ENCODE measurements at places on chromosomes 1 and 21.
A peak's percentile ranks its signal among the peaks of the same experiment; 100 is the strongest.

DNA sequence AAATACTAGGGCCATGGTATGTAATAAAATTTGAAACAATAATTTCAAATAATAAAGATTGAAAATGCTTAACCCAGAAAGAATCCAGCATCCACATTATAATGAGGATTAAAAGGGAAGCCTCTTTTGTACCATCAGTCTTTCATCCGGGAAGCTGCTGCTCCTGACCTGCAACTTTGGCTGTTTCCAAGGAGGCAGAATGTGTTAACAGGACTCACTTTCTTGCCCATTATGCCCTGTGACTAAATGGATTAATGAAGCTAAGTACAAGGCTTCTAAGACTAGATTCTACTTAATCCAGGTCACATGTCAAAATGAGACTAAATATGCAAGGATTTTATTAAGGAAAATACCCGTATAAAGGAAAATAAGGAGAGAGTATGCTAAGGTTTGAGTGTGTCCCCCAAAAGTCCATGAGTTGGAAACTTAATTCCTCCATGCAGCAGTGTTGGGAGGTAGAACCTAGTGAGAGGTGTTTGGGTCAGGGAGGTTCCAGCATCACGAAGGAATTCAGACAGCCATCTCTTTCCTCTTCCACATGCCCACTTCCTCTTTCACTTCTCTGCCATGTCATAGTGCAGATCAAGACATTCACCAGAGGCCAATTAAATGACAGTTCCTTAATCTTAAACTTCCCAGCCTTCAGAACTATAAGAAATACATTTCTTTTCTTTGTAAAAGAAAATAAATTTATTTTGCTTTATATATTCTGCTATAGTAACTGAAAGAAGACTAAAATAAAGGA lies 27.7 kb downstream of the FMO2 start:
- DNase-seq: no peak

- no peak for DNase-seq
These were observed 864.0 kb downstream of the KCNT2 start for GRCh38 chr1:195744256-195744655.

DNA sequence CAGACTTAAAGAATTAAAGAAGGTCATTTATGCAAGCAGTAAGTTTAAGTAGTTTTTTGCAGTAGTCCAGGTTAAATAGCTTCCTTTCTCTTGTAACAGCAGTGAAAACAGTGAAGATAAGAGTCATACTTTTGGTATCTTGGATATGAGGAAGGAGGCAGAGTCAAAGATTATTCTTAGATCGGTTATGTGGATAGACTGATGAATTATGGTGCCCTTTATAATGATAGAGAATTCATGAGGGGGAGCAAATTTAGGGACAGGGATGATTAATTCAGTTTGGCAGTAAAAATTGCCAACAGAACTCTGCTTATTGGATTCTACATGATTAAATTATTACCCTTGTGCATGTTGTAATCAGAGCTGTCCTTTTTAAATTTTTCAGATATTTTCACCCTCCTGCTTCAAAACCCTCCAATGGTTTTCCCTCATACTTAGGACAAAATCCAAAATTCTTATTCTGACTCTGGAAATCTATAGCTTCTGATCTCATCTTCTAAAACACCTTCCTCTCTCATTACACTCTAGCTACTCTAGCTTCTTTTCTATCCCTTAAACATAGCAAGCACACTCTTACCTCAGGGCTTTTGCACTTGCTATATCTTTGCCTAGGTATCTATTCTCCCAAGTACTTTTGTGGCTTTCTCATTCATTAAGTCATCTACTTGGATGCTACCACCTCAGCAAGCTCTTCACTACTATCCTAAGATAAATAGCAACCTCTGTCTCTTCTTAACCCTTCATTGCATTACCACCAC lies 79.8 kb downstream of the PKN2 start:
- DNase-seq: peak; percentile 55

DNA sequence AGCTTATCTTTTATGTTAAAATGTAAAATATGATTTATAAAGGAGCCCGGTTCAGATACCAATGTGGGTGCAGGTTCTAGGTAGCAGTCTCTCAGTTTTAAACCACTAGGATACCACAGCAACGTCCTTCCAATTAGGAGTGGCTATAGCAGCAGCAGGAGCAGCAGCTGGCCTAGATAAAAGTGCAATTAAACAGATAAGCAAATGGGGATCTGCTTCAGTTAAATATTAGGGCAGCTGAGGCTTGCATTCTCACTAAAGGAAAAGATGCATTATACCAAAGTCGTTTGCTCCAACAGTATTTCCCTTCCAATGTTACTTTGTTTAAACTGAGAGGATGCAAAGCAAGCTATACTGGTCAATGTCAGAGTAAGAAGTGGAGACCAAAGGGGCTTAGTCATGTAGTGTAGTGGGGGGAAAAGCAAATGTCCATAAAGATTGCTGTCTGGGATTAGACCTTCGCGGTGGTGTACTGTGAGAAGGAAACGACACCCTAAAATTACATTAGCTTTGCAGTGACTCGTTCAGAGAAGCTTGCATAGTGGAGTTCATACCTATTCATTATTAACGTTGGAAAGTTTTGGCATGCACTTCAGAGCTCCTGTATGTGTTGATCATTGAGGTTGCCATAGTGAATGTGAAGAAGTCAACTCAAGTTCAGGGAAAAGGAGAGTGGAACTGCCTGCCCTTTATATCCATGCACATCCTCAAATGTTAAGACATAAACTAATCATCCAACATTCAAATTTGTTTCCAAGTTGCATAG lies 272.2 kb downstream of the VAV3 start:
- DNase-seq: no peak

DNA sequence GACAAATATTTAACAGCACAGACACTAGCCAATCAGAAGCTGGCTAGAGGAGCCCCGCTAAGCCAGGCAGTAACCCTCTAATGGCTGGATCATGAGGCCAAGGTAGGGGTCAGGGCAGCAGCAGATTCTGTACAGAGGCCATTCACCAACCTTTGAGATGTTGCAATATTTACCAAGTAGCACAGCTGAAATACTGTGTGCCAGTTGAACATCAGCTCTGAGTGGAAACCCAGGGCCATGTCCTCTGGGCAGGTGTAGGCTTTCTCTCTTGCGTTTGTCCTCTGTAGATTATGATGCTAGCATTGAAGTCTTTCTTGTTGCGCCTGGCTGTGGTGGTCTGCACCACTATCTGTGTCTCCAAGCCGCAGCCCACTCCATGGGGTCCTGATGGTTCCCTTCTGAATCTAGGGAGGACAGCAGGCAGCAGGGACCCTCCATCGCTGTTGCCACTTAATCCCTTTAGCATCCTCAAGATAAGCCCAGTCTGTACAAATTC lies 2.5 kb upstream of the COG2 start:
- DNase-seq: no peak

DNA sequence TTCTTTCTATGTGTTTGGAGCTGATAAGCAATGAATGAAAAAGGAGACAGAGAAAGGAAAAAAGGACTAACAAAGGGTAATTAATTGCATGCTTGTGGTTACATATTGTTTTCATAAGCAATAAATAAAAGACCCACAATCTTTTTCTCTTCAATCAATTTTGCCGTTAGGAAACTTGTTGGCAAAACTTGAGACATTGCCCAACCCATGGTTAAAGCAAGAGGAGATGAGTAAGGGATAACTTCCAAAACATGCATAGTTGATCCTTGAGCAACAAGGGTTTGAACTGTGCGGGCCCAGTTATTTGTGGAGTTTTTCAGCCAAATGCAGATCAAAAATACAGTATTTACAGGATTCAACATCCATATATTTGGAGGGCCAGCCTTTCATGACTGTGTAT lies 572.4 kb downstream of the AMY1C start:
- DNase-seq: no peak

- no peak for DNase-seq
These were observed 19.5 kb upstream of the RGSL1 start for GRCh38 chr1:182430263-182431068.

GRCh38 chr1:182330303-182330702 lies 61.3 kb downstream of the GLUL start:
- no peak for DNase-seq

- DNase-seq: no peak
These were observed 236.1 kb upstream of the USP25 start for GRCh38 chr21:15493646-15494045.

DNA sequence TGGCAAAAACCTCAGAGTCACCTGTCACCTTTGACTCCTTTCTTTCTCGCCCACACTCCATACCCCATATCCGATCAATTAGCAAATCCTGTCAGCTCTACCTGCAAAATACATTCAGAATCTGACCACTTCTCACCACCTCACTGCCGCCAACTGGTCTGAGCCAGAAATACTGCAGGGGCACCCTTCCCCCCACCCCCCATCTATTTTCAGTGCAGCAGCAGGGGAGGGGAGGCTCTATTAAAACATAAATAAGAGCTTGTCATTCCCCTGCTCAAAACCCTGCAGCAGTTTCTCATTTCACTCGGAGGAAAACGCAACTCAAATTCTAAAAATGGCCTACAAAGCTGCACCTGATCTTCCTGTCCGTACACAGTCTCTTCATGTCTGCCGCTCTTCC lies 3.9 kb downstream of the PKLR start:
- DNase-seq: no peak

DNA sequence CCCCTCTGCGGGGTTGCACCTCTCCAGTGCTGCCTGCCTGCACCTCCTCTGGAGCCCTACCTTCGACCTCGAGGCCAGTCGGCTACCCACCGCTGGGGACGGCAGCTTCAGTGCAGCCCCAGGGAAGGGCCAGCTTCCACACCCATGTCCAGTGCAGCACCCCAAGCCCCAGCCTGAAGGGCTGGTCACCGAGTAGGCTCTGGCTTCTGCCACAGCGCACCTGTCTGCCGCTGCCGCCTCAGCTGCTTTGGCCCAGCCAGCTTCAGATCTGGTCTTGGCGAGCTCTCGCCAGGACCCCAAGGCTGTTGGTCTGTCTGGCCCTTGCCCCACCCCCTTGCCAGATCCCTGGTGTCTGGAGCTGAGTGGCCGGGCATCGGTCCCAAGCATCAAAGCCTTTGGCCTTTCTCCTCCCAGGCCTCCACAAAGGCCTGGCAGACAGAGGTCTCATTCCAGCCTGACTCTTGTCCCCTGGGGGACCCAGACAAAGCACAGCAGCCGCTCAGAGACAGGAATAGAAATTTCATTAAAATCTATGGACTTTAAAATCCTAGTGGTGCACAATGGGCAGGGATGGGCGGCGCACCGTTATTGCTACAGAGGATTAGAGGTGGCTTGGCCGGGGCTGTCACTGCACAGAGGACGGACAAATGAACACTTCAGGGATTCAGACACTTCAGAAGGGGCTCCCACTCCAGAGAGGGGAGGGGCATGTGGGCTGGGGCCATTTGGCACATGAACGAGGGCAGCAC lies 4.8 kb downstream of the CCDC24 start:
- DNase-seq: no peak

DNA sequence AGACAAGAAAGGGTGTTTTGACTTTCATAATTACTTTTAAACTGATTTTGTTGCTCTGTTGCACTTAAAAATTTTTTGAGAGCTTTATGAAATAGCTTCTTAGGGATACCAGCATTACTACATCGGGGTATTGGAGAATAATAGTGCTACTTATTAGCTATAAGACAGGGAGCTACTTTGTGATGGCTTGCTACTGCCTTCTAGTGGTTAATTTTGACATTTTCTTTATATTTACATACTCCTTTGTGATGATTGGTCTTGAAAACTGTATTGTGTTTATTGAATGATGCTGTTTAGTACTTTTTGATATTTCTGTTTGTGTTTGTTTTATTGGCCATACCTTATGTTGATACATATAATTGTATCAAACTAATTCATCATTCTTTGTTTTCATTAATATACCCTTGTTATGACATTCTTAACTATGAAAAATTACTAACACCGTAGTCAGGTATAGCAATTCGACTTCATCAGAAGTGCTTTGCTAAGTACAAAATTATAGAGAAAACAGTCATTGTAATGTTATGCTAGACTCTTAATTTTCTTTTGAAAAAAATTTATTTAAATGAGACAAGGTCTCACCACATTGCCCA lies 85.5 kb downstream of the CLIC4 start:
- peak; percentile 76 for DNase-seq

- DNase-seq: no peak
These were observed 565.4 kb upstream of the BRINP3 start for GRCh38 chr1:191043066-191043465.

DNA sequence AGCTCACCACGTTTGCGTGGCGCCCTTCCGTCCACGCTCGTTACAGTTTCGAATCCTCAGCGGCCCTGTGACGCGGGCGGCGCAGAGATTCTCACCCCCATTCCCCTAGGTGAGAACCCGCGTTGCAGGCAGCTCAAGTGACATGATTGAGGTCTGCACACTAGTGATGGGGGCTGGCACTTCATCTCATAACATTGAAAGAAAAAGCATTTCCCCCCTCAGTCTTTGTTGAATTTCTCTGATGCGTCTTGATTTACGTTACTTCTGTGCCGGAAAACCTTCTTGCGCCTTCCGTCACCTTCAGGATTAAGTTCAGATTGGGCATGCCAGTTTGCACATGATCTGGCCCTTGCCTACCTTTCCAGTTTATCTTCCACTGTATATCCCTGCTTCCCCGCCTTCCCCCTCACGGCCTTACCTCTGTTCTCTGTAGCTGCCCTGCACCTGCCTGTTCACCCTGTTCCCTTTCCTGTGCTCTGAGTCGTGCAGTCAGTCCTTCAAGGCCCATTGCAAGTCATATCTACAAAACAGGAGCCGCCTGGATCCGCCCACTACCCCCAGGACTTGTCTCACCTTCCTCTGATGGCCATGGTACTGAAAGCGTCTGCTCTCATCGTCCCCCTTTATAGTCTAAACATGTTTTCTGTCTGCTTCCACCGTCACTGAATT lies 1.1 kb downstream of the CTPS1 start:
- DNase-seq: peak; percentile 43

- no peak for DNase-seq
These were observed 32.4 kb upstream of the BSDC1 start for GRCh38 chr1:32426489-32427255.

GRCh38 chr1:185156288-185156853 lies 382 bp downstream of the TRMT1L start:
- peak; percentile 3 for DNase-seq

DNA sequence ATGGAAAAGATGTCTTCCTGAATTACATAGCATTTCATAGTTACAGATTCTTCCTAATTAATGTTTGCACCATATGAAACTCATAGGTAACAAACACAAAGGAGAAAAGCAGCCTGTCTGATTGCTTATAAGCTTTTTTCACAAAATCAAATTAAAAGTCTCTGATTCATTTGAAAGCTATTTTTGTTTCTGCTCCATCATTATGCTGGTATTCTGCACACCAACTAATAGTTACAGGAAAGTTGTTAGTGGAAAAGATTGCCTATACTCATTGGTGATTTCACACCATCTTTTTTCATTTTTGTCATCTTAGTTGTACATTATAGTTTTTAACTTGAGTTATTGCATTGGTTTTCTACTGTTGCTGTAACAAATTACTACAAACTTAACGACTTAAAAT lies 70.0 kb downstream of the PRKAA2 start:
- peak; percentile 33 for DNase-seq

DNA sequence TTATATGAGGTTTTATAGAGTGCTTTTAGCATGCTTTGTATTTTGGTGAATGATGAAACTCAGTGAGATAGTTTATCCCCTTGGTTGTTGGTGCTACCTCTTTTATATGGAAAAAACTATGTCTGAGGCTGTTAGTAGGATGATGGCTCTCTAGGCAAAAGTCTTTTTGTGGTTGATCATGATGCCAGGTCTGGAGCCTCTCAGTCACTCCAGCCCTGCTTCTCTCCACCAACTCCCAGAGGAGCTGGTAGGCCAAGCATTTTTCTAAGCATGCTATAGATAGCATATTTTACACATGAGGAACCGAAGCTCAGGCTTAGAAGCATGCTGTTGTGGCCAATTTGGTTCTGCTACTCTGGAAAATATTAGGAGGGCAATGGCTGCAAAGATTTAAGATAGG lies 82.2 kb downstream of the FMN2 start:
- no peak for DNase-seq

GRCh38 chr1:3529099-3529729 lies 74.7 kb downstream of the ARHGEF16 start:
- no peak for DNase-seq
